ENCODE measurements at places on chromosomes 12 and 14. TPM values are rescaled to one million over a fixed set of nuclear protein-coding genes. Genes with fewer than 3 reads are reported as not detected.

DNA sequence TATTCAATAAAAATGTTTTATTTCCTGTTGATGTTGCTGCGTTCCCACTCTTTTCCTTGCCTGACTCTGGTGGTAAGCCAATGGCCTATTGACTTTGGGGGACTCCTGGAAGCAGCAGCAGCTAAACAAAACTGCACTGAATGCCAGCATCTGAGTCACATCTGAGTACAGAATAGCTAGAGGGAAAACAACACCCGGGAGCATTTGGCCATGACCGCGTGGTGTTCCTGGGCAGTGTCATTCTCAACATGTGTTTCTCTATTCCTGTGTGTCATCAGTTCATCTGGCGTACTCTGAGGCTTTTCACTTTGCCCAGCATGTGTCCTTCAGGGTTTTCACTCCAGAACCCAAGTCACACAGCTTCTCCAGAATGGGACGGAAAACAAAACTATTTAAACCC is 238.8 kb downstream of the PAWR start:
- no peak for DNase-seq

- no peak for DNase-seq
Observed at GRCh38 chr12:68638171-68638570, 27.5 kb downstream of the RAP1B start.

DNA sequence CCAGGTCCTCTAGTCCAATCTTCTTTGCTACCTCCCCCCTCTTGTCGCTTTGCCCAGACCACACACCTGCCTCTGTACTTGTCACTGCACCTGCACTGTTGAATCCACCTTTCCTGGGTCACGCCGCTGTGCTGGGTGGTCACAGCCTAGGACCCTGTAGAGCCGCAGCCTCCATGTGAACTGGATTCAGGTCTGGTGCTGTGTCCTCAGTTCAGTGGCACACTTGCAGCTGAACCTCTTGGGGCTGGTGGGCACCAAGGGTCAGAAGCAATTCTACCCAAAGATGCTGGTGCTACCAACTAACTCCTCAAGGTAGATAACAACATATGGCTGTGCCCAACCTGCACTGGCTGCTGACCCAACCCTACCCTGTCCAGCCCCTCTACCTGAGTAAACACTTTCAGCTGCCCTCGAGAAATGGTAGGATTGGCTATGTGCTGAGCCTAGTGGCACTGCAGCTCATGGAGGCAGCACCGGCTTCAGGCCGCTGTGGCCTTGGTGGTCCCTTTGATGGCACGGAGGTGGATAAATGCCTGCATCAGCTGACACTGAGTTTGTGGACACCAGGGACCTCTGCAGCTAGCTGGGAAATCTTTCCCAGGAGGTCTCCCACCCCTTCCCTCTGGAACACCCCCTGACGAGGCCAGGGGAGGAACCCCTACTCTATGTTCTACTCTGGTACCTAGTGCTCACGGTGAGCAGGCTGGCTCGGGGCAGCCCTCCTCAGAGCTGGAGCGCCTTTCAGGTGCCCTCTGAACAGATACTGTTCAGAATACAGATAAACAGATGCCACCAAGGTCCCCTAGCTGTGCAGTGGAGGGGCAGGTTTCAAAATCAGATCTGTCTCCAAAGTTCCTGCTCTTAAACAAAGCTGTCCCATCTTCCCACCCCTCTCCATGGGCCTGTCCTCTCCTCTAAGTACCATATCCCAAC is 14.3 kb downstream of the AGAP2 start:
- DNase-seq = no peak

GRCh38 chr12:100141998-100142850 is 450 bp downstream of the BLTP3B start:
- DNase-seq = peak; percentile 36

GRCh38 chr12:128798571-128799341 is 25.0 kb downstream of the SLC15A4 start:
- DNase-seq = no peak

DNA sequence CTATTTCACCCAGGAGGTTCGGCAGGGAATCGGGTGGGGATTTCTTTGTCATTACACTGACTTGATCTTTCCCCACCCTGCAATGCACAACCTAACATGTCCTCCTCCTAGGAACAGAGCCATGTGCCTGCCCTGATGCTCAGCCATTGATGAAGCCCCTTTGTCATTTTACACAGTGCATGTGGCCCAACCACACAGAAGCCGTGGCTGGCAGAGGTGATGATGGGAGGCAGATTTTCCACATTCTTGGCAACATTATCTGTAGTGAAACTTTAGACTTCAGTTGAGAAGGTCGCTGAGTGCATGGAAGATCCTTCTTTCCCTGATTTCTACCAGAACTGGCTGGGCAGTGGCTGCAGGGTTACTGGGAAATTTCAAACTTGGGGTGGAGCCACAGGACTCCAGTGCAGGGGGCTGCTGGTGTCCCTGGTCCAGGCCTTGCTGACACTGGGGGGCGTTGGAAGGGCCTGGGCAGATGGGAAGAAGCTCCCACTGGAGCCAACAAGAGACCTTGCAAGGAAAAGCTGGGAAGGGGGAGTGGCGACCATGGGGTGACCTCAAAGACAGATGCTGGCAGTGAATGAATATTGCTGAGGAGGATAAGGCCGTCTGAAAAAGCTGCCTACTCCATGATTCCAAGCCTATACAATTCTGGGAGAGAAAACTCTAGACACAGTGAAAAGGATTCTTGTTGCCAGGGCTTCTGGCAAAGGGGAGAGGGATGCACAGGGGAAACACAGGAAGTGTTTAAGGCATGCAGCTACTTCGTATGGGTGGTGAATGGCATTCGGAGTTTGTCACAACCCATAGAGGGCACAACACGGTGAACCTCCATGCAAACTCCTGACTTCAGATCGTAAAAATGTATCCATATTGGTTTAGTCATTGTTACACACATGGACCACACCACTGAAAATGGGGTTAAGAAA is 41.8 kb upstream of the P2RX7 start:
- DNase-seq = no peak

DNA sequence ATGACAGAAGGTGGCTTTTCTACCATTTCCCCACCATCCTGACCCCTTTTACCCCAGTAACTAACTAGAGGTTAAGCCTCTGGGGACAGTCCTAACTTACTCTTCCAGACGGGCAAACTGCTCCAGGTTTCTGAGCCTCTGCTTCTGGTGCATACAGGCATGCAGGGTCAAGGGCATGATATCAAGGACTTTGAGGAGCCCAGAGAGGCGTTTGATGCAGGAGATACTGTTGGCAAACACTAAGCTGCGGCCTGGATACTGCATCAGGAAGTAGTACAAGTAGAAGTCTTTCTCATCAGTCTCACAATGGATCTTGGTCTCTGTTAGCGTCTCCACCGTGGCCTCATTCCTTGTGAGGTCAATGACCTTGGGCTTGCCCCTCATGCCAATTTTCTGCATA is 21.0 kb downstream of the DDX24 start:
- DNase-seq = no peak

- no peak for DNase-seq
Observed at GRCh38 chr14:98133806-98134205, 1138.2 kb downstream of the BCL11B start.

DNA sequence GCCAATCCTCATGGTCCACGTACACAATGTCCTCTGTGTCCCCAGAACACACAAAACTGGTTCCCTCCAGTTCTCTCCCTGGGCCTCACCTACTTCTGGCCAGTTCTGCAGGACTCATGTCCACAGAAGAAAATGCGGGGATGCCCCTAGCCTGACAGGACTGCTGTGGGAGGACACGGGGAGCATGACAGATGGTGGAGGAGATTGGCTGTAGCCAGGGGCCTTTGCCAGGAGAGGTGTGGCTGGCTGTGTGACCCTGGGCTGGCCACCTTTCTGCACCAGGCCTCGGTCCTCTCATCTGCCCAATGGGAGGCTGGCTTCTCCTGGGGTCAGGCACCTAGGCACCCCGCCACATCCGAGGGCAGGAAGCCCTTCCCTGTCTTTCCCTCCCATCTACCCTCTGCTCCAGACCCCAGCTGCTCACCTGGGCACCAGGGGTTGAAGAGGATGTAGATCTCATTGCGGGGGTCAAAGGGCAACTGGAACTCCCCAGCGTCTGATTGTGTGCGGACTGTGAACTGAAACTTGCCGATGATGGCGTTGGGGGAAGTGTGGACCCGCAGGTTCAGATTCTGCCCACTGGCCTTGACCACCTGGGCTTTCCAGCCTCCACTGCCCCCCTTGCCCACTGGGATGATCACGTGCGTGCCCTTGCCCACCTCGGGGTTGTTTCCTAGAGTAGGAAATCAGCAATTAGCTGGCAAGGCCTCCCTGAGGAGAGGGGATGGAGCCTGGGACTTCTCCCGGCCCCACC is 2.8 kb downstream of the TGM1 start:
- DNase-seq = no peak

DNA sequence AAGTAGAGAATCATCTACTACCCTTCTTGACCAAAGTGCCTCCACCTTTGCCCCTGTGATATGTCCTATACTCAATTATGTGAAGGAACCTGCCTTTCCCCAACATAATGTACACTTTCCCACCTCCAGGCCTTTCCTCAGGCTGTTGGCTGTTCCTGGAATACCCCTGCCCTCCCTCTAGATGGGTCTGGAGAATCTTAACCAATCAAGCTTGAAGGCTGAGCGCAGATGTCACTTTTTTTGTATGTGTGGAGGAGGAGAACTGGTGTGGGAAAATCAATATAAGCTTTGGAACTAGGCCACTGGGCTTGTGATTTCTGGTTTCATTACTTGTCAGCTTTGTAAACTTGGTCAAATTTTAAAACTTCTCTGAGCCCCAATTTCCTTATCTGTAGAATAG is 4.7 kb downstream of the BMAL2 start:
- DNase-seq = no peak

ACTN1 gene
- 73.0 TPM for polyA plus RNA-seq

PPP4R4 gene
- 0.32 TPM for polyA plus RNA-seq

Data from left kidney (tissue), 8 donors.